ENCODE measurements at places on chromosomes 7 and 10.
A peak's percentile ranks its signal among the peaks of the same experiment; 100 is the strongest.

- DNase-seq = no peak
Measured at GRCh38 chr7:111730476-111731300, 168.4 kb upstream of the IMMP2L start.

DNA sequence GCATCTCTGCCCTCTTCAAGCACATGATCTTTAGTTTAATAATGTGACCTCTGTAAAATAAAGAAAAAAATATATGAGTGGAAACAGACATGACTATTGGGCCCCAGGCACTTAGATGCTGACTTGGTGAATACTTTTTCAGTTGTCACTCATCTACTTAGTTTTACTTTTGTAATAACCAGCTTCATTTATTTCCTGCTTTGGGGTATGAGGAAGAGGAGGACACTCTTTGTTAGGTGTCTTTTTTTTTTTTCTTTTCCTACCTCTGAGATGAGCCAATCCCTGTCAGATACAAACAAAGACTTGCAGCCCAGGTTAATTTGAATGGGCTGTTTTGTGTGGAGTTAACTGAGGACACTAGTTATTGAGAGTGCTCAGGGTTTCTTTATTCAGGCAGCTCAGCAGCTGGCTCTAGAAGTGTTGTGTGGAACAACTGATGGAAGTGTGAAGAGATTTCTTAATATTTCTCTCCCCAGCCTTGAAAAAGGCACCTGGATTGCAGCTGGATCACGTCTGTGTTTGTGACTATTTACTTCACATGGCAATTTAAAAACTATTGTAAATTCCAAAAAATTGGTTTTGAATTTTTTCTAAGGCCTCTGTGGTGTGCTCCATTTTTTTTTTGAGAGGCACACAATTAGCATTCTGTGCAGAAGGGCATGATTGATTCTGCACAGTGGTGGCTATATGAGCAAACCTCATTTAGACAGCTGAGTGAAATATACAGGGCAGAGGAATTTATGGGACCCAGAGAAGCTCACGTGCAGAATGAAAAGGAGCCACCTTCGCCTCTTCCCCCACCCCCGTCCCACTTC, 333.8 kb downstream of the LRMDA start:
- no peak for DNase-seq

GRCh38 chr7:44259547-44260457, 59.0 kb downstream of the YKT6 start:
- no peak for DNase-seq

DNA sequence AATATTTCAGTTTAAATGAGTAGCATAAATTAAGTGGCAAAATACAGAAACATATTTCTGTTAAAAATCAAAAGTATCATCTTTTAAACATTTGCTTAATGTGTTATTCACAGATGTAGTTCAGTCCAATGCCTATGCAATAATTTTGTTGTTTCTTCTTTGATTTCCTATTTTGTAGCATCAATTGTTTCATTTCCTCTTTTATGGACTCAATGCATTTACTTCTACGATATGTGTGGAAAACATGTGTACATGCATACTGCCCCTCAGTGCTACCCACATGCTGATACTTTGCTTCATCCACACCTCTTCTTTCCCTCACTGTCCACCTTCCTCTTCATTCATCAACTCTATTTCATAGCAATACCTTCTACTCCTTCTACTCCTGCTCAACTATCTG, 108.1 kb downstream of the PTN start:
- no peak for DNase-seq

- no peak for DNase-seq
Measured at GRCh38 chr7:113268757-113269156, 150.4 kb upstream of the SMIM30 start.

DNA sequence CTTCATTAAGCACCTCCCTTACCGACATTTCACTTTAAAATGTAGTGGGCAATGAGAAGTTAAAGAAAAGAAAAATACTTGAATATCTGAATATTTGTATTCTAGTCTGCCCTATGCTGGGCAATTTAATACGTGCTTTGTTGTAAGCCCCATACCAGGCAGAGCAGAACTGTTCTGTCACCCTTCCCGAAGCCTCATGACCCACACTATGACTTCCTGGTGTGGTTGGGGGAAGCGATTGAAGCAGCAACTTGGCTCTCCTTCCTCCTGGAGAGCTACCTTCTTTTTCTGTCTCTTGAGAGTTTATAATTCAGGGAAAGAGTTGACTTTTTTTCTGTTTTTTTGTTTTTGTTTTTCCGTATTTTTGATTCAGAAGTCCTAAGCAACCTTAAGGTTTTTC, 243.7 kb downstream of the INHBA start:
- no peak for DNase-seq

GRCh38 chr10:28768227-28768626, 90.9 kb downstream of the BAMBI start:
- DNase-seq = no peak

GRCh38 chr10:47249881-47250280, 50.1 kb upstream of the GDF10 start:
- peak; percentile 0 for DNase-seq

DNA sequence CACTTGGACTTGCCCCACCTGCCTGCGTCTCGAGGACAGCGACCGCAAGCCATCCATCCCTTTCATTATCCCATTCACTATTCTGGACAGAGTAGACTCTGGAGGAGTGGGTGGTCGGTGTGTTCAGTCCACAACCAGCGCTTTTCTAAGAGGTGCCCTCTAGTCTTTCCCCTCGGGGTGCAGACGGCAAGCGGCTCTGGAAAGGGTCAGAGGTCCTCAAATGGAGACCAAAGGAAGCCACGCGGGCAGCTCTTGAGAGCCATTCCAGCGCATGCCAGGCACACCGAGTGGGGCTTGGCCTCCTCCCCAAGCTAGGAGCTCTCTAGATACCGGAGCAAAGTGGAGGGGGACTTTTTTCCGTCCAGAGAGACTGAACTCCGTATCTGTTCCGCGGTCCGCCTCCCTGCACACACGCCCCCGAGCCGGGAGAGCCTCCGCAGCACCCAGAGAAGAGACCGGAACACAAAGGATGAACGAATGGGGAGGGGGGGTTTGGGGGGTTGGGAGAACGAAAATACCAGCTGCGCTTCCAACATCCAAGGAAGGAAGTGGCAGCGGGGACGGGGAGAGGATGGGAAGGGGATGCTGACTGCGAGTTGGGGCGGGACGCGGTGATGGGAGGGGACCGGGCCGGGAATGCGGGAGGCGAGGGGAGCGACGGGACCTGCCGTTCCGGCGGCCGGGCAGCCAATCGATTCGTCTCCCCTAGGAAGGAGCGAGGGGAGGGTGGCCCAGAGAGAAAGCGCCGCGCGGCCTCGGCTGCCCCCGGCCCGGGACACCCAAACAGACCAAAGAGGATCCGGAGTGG, 515 bp downstream of the GSDME start:
- DNase-seq = peak; percentile 29

- no peak for DNase-seq
Measured at GRCh38 chr7:102942868-102943267, 30.1 kb downstream of the LRRC17 start.

Measured in activated naive CD8-positive, alpha-beta T cell treated with anti-CD3 and anti-CD28 coated beads, Interleukin-2, amount 50 U/mL, for 24 hours (primary cell).